ENCODE measurements at places on chromosomes 16 and 17. TPM values are rescaled to one million over a fixed set of nuclear protein-coding genes. Genes with fewer than 3 reads are reported as not detected.
A peak's percentile ranks its signal among the peaks of the same experiment; 100 is the strongest.

- no peaks in the 10 kb centered on the region for H3K36me3 ChIP-seq
- H3K27ac ChIP-seq, result no peak overlapping the region
- H3K4me3 ChIP-seq, result no peak overlapping the region
Observed at GRCh38 chr17:66975614-66976378, 11.3 kb downstream of the CACNG4 start.

DNA sequence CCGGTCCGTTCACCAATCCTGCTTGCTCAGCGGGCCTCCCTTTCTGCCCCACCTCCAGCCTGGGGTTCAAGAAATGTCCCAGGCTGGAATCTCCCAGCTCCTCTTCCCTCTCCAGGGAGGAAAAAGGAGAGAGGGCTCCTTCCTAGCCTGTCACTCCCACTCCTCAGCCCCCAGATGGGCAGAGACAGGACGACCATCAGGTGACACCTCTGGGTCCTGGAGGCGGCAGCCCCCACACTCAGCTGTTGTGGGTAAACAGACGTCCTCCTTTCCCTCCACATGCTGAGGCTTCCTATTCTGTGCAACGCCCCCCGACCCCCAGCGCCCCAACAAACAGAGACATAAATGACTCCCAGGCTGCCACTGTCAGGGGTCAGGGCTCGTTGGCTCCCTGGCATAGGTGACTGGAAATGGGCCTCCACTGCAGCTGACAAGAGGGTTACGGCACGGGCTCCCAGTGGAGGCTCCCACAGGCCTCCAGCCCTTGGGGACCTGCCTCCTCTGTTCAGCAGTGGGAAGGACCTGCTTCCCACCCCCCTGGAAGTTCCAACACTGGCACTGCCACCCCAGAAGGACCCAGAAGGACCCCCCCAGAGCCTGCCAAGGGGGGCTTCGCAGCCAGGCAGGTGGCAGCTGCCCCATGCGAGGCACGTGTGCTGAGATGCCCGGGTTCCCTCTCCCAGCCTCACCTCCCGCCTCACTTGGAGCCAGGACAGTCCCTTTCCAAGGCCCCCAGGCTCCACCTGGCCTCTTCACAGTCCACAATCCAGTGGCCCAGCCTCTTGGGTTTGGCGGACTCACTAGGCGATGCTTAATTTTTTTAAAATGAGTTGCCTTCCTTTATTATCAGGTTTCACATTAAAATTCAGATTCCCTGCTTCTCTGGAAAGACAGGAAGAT is 232.3 kb downstream of the KATNIP start:
- no peak for DNase-seq
- H3K27me3 ChIP-seq, result no peaks in the 10 kb centered on the region
- no peaks in the 10 kb centered on the region for H3K4me1 ChIP-seq
- H3K4me3 ChIP-seq, result no peak overlapping the region
- H3K27ac ChIP-seq, result no peak overlapping the region
- H3K36me3 ChIP-seq, result no peaks in the 10 kb centered on the region

The FBXL19 gene
- 28.7 TPM for total RNA-seq

DNA sequence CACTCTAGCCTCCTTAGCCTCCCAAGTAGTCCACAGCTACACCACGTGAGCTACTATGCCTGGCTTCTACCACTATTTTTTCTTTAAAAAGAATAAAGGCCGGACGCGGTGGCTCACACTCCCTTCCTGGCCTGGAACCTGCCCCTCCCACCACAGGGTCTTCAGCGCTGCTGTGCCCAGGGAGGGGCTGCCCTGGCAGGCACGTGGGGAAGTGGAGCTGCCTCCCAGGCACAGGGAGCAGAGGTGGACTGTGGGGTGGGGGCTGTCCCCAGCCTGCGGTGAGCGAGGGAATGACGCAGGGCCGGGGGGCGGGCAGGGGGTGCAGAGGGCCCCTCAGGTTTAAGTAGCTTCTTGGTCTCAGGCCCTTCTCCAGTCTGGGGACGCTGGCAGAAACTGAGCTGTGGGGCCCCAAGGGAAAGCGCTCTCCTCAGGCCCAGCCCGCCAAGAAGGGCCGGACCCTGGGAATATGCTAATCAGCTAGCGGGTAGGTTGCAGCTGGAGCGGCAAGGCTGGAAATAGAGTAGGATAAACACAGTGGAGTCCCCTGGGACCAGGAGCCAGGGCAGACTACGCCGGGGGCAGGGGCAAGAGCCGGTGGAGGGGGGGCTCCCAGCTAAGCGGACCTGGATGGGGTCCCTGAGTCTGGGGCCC is 46.8 kb downstream of the TIMM22 start:
- peaks cover 1% of the 10 kb centered on the region for H3K36me3 ChIP-seq
- H3K27me3 ChIP-seq, result no peaks in the 10 kb centered on the region
- no peaks in the 10 kb centered on the region for H3K4me1 ChIP-seq
- no peak overlapping the region for H3K27ac ChIP-seq

GRCh38 chr17:74964988-74965622 is 7.5 kb downstream of the HID1 start:
- no peaks in the 10 kb centered on the region for H3K36me3 ChIP-seq
- DNase-seq, result no peak
- no peak overlapping the region for H3K4me3 ChIP-seq
- H3K4me1 ChIP-seq, result no peaks in the 10 kb centered on the region

DNA sequence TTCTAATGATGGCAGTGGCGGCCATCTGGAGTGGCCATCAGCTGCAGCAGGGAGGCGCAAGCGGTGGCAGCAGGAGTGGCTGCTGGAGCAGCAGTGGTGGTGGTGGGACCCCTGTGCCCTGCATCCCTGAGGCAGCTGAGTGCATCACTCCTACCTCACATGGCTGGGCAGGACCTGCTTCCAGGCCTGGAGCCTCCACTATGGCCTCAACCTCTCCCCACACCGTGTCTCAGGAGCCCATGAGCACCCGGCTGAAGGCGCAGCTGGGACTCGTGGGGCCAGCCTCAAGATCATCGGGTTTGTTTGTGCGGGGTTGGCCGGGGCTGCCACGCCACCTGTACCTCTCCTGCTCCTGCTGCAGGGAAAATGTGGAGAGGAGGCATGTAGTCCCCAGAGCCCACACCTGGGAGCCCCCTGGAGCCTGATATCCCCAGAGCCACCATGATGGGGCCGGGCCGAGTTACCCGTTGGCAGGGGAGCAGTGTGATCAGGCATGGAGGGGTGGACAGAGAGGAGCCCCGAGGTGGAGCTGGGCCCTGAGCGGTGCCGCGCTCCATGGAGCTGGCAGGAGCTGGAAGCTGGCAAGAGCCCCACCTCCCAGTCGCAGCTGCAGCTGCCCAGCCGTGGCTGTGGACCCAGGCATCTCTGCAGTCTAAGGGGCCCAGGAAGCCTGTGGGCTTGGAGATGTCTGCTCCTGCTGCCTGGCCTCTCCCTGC is 16.7 kb downstream of the RHOT1 start:
- DNase-seq, result no peak
- no peaks in the 10 kb centered on the region for H3K4me1 ChIP-seq
- no peaks in the 10 kb centered on the region for H3K27me3 ChIP-seq
- no peak overlapping the region for H3K4me3 ChIP-seq
- H3K36me3 ChIP-seq, result no peaks in the 10 kb centered on the region

DNA sequence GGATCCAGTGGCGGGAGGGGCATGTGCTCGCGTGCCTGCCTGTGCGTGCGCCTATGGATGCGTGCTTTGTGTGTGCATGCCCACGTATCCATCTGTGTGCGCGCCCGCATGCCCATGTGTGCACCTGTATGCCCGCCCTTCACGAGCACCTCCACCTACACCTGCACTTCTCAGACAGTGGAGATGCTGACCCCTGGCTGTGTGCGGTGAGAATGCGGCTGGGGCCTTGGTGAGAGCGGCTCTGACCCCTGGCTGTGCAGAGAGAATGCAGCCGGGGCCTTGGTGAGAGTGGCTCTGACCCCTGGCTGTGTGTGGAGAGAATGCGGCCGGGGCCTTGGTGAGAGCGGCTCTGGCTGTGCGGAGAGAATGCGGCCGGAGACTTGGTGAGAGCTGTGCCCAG is 33.9 kb downstream of the AXIN1 start:
- peaks cover 28% of the 10 kb centered on the region for H3K4me1 ChIP-seq
- H3K27me3 ChIP-seq, result no peaks in the 10 kb centered on the region
- no peak for DNase-seq
- H3K27ac ChIP-seq, result no peak overlapping the region
- no peak overlapping the region for H3K4me3 ChIP-seq

- no peak for DNase-seq
- no peak overlapping the region for H3K4me3 ChIP-seq
- no peaks in the 10 kb centered on the region for H3K4me1 ChIP-seq
- no peaks in the 10 kb centered on the region for H3K36me3 ChIP-seq
Observed at GRCh38 chr16:30149250-30149930, 26.4 kb upstream of the MAPK3 start.

- peaks cover 4% of the 10 kb centered on the region for H3K36me3 ChIP-seq
- no peak for DNase-seq
- H3K4me1 ChIP-seq, result no peaks in the 10 kb centered on the region
- H3K4me3 ChIP-seq, result no peak overlapping the region
Observed at GRCh38 chr16:68875871-68876270, 32.5 kb downstream of the TANGO6 start.

GRCh38 chr17:3534881-3535252 is 22.7 kb downstream of the TRPV3 start:
- H3K36me3 ChIP-seq, result no peaks in the 10 kb centered on the region
- H3K4me3 ChIP-seq, result no peak overlapping the region
- H3K4me1 ChIP-seq, result peaks cover 5% of the 10 kb centered on the region
- H3K27ac ChIP-seq, result no peak overlapping the region

GRCh38 chr16:79082970-79083369 is 517.6 kb downstream of the MAF start:
- no peak for DNase-seq
- no peaks in the 10 kb centered on the region for H3K4me1 ChIP-seq
- no peaks in the 10 kb centered on the region for H3K27me3 ChIP-seq
- no peak overlapping the region for H3K4me3 ChIP-seq

The LGALS9C gene
- total RNA-seq, result not detected

The ITGAX gene
- 2.7 TPM for total RNA-seq

GRCh38 chr16:80176114-80176513 is 364.7 kb upstream of the DYNLRB2 start:
- no peak overlapping the region for H3K27ac ChIP-seq
- H3K4me3 ChIP-seq, result no peak overlapping the region
- no peaks in the 10 kb centered on the region for H3K4me1 ChIP-seq
- H3K27me3 ChIP-seq, result no peaks in the 10 kb centered on the region

The USP6 gene
- total RNA-seq, result 0.09 TPM

DNA sequence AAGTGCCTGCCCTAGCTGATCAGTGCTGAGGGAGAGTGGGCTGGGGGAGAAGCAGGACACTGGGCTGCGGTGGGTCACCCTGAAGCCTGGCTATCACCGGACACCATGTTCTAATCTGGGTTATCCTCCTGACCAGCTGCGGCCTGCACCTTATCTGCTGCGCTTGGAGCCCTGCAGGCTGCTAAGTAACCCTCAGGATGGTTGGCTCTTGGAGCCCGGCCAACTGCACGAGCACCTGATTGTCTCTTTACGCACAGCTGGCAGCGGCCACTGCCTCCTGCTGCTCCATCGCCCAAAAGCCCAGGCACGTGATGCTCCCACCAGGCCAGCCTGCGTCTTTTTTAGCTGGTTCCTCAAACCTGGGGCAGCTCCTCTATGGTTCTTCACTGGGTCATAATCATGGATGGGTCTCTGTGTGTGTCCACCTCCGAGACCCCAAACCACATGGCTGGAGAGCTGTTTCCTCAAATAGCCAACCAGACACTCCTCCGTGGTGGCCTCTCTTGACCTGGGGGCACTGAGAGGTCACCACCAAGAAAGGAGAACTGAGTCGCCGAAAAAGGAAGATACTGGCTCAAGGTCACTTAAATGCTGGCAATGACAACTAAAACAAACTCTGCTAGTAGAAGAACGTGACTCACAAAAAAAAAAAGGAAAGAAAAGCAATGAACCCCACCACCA is 21.7 kb downstream of the SPHK1 start:
- H3K27ac ChIP-seq, result no peak overlapping the region
- H3K4me1 ChIP-seq, result no peaks in the 10 kb centered on the region
- DNase-seq, result no peak
- no peaks in the 10 kb centered on the region for H3K27me3 ChIP-seq
- H3K36me3 ChIP-seq, result peaks cover 19% of the 10 kb centered on the region
- H3K4me3 ChIP-seq, result no peak overlapping the region

GRCh38 chr17:43644081-43644480 is 17.6 kb downstream of the MEOX1 start:
- H3K27me3 ChIP-seq, result no peaks in the 10 kb centered on the region
- H3K4me1 ChIP-seq, result peaks cover 4% of the 10 kb centered on the region
- no peak overlapping the region for H3K4me3 ChIP-seq
- no peaks in the 10 kb centered on the region for H3K36me3 ChIP-seq
- no peak overlapping the region for H3K27ac ChIP-seq

GRCh38 chr17:39229274-39229913 is 3.6 kb upstream of the STAC2 start:
- DNase-seq, result no peak
- H3K4me1 ChIP-seq, result peaks cover 17% of the 10 kb centered on the region
- no peak overlapping the region for H3K27ac ChIP-seq
- no peaks in the 10 kb centered on the region for H3K36me3 ChIP-seq

GRCh38 chr17:65173284-65173793 is 36.2 kb downstream of the RGS9 start:
- no peak overlapping the region for H3K4me3 ChIP-seq
- peak overlapping the region; percentile 13 for H3K27ac ChIP-seq
- no peaks in the 10 kb centered on the region for H3K36me3 ChIP-seq
- peak; percentile 57 for DNase-seq
- no peaks in the 10 kb centered on the region for H3K27me3 ChIP-seq
- peaks cover 45% of the 10 kb centered on the region for H3K4me1 ChIP-seq

GRCh38 chr17:7889166-7889955 is 772 bp downstream of the CHD3 start:
- H3K27ac ChIP-seq, result no peak overlapping the region
- H3K36me3 ChIP-seq, result peaks cover 43% of the 10 kb centered on the region
- no peak for DNase-seq
- H3K4me3 ChIP-seq, result no peak overlapping the region

- H3K36me3 ChIP-seq, result no peaks in the 10 kb centered on the region
- H3K27me3 ChIP-seq, result peaks cover 18% of the 10 kb centered on the region
- peak overlapping the region; percentile 65 for H3K27ac ChIP-seq
- H3K4me1 ChIP-seq, result peaks cover 25% of the 10 kb centered on the region
- peak; percentile 55 for DNase-seq
Observed at GRCh38 chr16:77273-77806, 685 bp upstream of the MPG start.

The ALOX12B gene
- 1.9 TPM for total RNA-seq

DNA sequence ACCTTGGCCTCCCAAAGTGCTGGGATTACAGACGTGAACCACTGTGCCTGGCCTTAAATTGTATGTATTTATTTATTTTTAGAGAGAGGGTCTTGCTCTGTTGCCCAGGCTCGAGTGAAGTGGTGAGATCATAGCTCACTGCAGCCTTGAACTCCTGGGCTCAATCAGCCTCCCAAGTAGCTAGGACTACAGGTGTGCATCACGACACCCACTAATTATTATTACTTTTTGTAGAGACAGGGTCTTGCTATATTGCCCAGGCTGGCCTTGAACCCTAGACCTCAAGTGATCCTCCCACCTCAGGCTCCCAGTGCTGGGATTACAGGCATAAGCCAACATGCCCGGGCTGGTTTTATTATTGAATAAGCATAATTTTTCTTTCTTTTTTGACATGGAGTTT is 4.1 kb upstream of the NFATC2IP start:
- H3K4me1 ChIP-seq, result peaks cover 18% of the 10 kb centered on the region
- H3K36me3 ChIP-seq, result no peaks in the 10 kb centered on the region
- no peak for DNase-seq
- no peaks in the 10 kb centered on the region for H3K27me3 ChIP-seq
